ENCODE measurements at places on chromosomes 11 and 22. TPM values are rescaled to one million over a fixed set of nuclear protein-coding genes. Genes with fewer than 3 reads are reported as not detected.

The ANO1 gene
- total RNA-seq, result not detected

The OR8A1 gene
- not detected for total RNA-seq

The PGA4 gene
- total RNA-seq, result not detected

The PAMR1 gene
- not detected for total RNA-seq

DNA sequence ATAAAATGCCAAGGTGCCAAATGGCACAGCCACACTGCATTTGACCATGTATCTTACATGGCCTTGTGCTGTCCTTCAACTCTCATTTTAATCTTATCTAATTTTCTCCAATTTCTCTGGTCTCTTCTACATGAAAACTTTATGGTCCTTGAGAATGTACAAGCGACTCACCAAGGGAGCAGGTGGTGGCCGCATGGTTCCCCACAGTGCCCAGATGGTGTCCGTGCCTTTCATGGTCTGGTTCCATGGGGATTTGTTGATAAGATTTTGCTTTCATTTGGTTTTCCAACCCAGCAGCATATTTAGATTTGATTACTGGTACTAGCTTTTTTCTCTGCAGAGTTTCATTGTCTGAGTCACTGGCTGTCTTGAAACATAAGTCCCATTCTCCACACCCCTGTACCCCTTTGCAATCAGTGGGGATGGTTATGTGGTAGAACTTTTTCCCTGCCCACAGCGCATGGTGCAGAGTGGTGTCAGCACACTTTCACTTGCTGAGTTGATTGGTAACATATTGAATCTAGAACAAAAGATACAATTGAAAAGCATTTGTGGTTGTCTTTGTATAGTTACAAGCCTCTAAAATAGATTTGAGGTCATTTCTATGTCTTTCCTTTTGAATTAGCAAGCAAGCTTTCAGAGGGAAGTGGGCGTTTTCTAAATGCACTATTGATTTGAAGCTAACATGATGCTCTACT lies 24.1 kb downstream of the ZNRF3 start:
- peaks cover 64% of the 10 kb centered on the region for H3K27me3 ChIP-seq
- peaks cover 25% of the 10 kb centered on the region for H3K4me1 ChIP-seq
- H3K4me3 ChIP-seq, result no peak overlapping the region
- no peak for DNase-seq

GRCh38 chr11:47318166-47318565 lies 34.3 kb downstream of the MYBPC3 start:
- H3K4me3 ChIP-seq, result no peak overlapping the region
- peaks cover 6% of the 10 kb centered on the region for H3K4me1 ChIP-seq
- no peaks in the 10 kb centered on the region for H3K27me3 ChIP-seq
- H3K36me3 ChIP-seq, result peaks cover 45% of the 10 kb centered on the region
- H3K27ac ChIP-seq, result no peak overlapping the region

- H3K4me3 ChIP-seq, result no peak overlapping the region
- no peaks in the 10 kb centered on the region for H3K4me1 ChIP-seq
- DNase-seq, result no peak
- no peak overlapping the region for H3K27ac ChIP-seq
Measured at GRCh38 chr11:42976636-42977217, 335.1 kb upstream of the API5 start.

DNA sequence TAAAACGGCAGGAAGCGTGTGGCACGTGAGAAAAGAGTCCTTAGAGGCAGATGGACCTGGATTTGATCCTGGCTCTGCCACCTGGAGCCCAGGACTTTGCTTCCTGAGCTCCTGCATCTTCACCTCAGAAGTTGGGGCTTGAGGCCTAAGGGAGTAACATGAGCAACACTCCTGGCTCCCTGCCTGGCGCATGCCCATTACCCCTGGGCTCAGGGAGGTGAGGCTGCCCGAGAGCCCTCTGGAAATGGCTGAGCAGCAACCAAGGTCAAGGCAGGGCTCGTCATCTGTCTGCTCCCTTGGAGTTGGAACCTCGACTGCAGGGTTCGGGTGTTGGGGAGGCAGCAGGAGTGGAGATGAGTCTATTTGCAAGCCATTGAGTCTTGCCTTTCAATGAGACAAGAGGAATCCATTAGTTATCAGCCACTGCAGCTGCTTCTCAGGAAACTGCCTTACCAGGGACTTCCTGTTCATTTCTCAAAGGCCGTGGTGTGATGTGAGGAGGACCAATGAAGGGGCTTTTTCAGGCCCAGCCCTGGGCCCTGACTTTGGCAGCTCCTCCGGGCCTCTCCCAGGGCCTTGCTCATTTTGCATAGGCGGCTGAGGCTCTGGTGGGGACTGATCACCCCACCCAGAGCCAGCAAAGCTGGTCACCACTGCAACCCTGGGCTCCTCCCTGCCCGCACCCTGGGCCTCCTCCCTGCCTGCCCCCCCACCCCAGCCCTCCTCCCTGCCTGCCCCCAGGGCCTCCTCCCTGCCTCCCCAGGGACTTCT lies 6.4 kb downstream of the FADS2 start:
- peaks cover 74% of the 10 kb centered on the region for H3K36me3 ChIP-seq
- H3K4me3 ChIP-seq, result peak overlapping the region; percentile 78
- peak overlapping the region; percentile 99 for H3K27ac ChIP-seq
- H3K4me1 ChIP-seq, result peaks cover 56% of the 10 kb centered on the region
- peak; percentile 77 for DNase-seq

- H3K27me3 ChIP-seq, result no peaks in the 10 kb centered on the region
- H3K4me1 ChIP-seq, result no peaks in the 10 kb centered on the region
- H3K27ac ChIP-seq, result no peak overlapping the region
- H3K4me3 ChIP-seq, result no peak overlapping the region
- peaks cover 57% of the 10 kb centered on the region for H3K36me3 ChIP-seq
Measured at GRCh38 chr11:10494636-10495463, 39.8 kb downstream of the AMPD3 start.

DNA sequence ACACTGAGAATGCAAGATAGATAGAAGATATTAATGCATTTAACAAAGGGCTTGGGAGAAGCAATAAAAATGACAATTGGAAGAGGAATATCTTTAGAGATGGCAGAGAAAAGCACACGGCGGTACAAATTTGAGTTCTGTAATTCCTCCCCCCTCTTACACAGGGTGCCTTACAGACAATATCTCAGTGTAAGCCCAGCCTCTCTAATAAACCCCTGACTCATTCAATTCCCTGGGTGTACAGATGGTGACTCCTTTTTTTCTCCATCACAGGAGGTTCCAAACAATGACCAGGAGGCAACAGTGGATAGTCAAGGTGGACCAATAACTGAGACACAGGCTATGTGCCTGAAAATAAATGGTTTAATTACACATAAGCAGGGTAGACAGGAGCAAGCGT lies 598.6 kb downstream of the OPCML start:
- no peaks in the 10 kb centered on the region for H3K27me3 ChIP-seq
- H3K27ac ChIP-seq, result no peak overlapping the region
- DNase-seq, result no peak
- no peak overlapping the region for H3K4me3 ChIP-seq
- H3K4me1 ChIP-seq, result no peaks in the 10 kb centered on the region

DNA sequence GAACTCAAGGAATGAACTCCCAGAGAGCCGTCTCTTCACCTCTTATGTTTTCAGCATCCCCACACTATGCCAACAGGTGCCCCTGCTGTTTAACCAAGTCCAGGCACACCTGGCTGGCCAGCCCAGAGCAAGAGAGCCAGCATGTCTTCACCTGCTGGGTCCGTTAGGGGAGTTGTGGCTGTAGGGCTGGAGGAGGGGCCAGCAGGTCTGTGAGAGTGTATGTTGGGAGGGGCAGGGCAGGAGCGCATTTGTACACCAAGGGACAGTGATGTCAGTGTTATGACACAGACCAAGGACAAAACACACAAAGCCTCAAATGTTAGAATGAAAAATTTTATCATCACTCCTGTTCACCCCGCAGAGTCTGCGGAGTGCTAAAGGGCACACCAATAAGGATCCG lies 5.8 kb downstream of the PATZ1 start:
- H3K27ac ChIP-seq, result no peak overlapping the region
- H3K36me3 ChIP-seq, result peaks cover 81% of the 10 kb centered on the region
- no peak overlapping the region for H3K4me3 ChIP-seq
- H3K4me1 ChIP-seq, result peaks cover 52% of the 10 kb centered on the region

GRCh38 chr11:63512816-63513215 lies 6.9 kb downstream of the LGALS12 start:
- peaks cover 3% of the 10 kb centered on the region for H3K27me3 ChIP-seq
- H3K27ac ChIP-seq, result no peak overlapping the region
- no peak for DNase-seq

- H3K27me3 ChIP-seq, result peaks cover 35% of the 10 kb centered on the region
- H3K36me3 ChIP-seq, result no peaks in the 10 kb centered on the region
- H3K4me1 ChIP-seq, result peaks cover 13% of the 10 kb centered on the region
Measured at GRCh38 chr11:17547051-17547577, at the start of gene OTOG. OTOG (plus strand) TSS chr11:17547259; CDS start chr11:17547373, 114 bp downstream.

DNA sequence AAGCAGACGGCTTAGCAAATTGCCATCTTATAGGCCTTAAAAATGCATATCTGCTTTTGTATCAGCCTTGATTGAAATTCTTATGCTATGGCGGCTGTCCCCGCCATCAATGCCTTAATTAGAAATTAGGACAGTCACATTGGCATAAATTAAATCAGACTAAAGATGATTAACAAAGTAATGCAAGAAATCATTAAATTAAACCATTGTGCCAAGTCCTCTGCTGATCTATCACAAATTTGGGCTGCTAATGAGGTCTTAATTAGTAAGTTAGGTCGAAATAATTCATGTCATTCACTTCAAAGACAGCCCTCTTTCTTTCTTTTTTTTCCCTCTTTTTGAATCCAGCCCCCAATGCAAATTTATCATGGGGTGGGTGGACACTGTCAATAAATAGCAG lies 159.3 kb downstream of the MIAT start:
- H3K27me3 ChIP-seq, result no peaks in the 10 kb centered on the region
- no peaks in the 10 kb centered on the region for H3K36me3 ChIP-seq
- H3K4me3 ChIP-seq, result no peak overlapping the region
- no peak overlapping the region for H3K27ac ChIP-seq

DNA sequence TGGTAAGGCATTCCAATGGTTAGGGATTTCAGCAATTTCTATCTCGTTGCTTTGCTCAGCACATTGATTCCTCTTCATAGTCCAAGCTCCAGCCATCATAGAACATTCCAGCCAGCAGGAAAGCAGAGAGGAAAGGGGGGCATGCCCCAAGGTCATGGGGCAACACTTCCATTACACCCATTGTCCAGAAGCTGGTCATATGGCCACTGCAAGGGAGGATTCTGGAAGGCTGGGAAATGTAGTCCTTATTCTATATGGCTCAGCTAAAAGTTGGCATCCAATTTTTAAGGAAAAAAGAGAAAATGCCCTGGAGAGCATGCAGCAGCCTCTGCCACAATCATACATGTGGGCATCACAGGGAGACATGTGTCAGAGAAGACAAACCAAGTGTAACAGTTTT lies 47.1 kb upstream of the RCN1 start:
- no peaks in the 10 kb centered on the region for H3K36me3 ChIP-seq
- no peak overlapping the region for H3K27ac ChIP-seq
- H3K4me1 ChIP-seq, result no peaks in the 10 kb centered on the region
- no peak overlapping the region for H3K4me3 ChIP-seq
- peaks cover 6% of the 10 kb centered on the region for H3K27me3 ChIP-seq

DNA sequence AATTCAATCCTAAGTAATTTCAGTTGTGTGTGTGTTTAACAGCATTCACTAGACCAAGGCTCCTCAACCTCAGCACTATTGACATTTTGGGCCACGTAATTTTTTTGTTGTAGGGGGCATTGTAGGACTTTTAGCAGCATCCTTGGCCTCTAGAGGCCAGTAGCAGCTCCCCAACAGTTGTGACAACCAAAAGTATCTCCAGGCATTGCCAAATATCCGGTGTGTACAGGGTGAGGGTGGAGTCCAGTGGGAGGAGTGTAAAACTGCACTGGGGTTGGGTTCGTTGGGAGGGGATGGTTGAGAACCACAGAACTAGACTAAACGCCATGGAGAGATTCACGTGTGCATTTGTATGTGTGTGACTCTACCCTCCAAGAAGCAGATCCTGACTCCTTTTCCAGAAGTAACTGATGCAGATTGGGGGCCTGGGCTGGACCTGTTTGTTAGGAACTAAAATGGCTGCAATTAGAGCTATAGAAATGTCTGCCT lies 5.9 kb upstream of the PHF21A start:
- H3K36me3 ChIP-seq, result no peaks in the 10 kb centered on the region
- no peak overlapping the region for H3K4me3 ChIP-seq
- DNase-seq, result peak; percentile 70

DNA sequence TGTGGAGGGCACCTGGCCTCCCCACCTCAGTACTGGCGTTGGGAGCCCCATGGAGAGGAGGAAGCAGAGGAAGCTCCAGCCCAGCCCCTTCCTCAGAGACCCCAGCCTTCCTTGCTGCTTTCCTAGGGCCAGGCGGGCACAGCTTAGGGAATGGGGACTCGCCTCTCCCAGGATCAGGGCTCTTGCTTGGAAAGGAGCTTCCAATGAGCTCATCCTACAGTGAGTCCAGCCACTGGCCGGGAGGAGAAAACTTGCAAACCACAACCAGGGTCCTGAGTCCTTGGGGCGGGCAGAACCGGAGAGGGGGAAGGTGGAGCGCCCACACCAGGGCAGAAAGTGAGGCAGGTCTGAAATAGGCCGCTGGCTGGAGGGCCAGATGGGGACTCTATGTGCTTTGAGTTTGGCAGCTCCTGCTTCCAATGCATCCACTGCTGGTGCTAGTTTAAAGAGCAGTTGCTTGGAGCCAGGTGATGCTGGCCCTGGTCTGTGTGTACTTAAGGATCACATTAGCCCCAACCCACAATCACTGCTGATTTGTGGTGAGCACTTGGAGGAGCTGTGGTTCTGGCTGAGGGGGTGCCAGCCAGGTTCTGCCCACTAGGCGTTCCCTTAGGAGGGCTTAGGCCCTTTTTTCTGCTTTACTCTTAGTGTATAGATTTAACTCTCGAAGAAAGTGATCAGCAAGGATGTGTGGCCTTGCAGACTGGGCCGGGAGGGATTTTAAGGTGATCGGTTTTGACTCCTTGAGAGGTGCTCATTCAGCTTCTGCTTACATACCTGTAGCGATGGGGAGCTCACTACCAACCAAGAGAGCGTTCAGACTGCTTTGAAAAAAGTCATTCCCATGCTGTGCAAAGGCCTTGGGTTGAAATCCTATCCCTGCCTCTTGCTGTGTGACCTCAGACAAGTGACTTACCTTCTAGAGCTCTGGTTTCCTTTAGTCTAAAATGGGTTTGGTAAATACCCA lies 81.9 kb downstream of the TP53I11 start:
- H3K27ac ChIP-seq, result no peak overlapping the region
- H3K36me3 ChIP-seq, result no peaks in the 10 kb centered on the region
- no peaks in the 10 kb centered on the region for H3K4me1 ChIP-seq
- H3K27me3 ChIP-seq, result peaks cover 43% of the 10 kb centered on the region

DNA sequence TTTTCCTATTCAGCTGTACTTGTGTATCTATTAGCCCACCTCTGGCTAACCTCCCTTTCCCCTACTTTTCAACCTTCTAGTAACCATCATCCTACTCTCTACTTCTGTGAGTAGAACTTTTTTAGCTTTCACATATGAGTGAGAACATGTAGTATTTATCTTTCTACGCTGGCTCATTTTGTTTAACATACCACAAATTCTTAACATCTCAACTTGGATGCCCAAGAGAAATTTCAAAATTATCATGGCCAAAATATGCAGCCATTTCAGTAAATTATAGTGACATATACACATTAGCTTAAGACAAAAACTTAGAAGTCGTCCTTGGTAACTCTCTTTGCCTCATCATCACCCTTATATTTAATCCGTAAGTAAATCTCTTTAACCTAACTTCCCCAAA lies 34.7 kb downstream of the LUZP2 start:
- H3K4me1 ChIP-seq, result no peaks in the 10 kb centered on the region
- H3K4me3 ChIP-seq, result no peak overlapping the region
- no peaks in the 10 kb centered on the region for H3K36me3 ChIP-seq
- no peak overlapping the region for H3K27ac ChIP-seq
- no peaks in the 10 kb centered on the region for H3K27me3 ChIP-seq

GRCh38 chr11:22079133-22079872 lies 113.6 kb upstream of the ANO5 start:
- H3K4me1 ChIP-seq, result no peaks in the 10 kb centered on the region
- DNase-seq, result no peak
- H3K27ac ChIP-seq, result no peak overlapping the region
- no peak overlapping the region for H3K4me3 ChIP-seq

Data from activated T-helper 2 cell treated with anti-CD3 and anti-CD28 coated beads, Interferon-gamma antibody, Interleukin-2, Interleukin-4, amounts not matched to agents 10 μg/mL and 5 μg/mL and 100 μg/mL, durations not matched to agents 14 hours and 24 hours and 36 hours (primary cell).